Cardiac septum (tissue), 1 donor: ENCODE measurements at places on chromosomes 1 and 21. TPM values are rescaled to one million over a fixed set of nuclear protein-coding genes. Genes with fewer than 3 reads are reported as not detected.

GRCh38 chr1:151715726-151716404 is 738 bp downstream of the CELF3 start:
- DNase-seq: no peak

GRCh38 chr1:204584699-204585372 is 68.6 kb downstream of the MDM4 start:
- no peak for DNase-seq

GRCh38 chr21:35359076-35359475 is 310.0 kb upstream of the RUNX1 start:
- DNase-seq: no peak

DNA sequence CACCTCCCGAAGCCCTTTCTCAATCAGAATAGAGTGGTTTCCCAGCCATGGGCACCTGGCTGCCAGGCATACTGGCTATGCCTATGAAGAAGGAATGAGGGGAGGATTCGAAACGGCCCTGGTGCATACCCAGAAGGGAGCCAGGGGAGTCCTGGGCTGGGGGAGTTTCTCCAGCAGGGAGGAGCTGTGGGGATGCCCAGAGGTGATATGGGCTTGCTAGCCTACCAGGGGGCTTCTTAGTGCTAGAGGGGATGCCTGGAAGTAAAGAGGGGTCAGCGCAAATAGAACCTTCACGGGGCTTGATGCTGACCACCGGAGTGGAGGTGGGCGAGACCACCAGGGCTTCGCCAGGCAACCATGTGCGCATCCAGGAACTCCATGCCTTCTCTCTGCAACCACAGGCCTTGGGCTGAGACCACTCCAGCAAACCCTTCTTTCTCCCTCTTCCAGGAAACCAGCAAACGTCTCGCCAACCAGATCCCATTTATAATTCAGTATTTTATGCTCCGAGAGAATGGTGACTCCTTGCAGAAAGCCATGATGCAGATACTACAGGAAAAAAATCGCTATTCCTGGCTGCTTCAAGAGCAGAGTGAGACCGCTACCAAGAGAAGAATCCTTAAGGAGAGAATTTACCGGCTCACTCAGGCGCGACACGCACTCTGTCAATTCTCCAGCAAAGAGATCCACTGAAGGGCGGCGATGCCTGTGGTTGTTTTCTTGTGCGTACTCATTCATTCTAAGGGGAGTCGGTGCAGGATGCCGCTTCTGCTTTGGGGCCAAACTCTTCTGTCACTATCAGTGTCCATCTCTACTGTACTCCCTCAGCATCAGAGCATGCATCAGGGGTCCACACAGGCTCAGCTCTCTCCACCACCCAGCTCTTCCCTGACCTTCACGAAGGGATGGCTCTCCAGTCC is 18.2 kb upstream of the MX1 start:
- no peak for DNase-seq

DNA sequence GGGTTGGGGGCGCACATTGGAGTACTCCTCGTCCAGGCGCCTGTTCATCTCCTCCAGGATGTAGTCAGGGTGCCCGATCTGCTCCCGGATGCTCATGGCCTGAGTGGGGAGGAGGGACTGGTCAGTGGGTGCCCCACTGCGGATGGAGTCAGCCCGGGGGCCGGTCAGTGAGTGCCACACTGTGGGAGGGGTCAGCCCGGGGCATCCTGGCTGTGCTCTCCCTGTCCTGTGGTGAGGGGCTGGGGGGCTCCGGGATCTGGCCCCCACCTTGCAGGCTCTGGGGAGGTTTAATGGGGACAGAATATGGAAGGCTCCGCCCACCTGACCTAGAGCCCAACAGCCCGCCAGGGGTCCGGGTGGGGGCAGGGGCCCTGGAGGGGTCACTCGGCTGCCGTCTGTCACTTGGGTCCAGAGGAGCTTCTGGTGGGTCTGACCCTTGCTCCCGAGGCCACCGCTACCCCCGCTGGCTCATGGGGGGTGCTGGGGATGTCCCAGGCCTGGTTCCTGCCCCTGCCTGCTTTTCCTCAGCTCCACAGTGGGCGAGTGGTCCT is 8.8 kb downstream of the PRXL2B start:
- DNase-seq: peak; percentile 26

DNA sequence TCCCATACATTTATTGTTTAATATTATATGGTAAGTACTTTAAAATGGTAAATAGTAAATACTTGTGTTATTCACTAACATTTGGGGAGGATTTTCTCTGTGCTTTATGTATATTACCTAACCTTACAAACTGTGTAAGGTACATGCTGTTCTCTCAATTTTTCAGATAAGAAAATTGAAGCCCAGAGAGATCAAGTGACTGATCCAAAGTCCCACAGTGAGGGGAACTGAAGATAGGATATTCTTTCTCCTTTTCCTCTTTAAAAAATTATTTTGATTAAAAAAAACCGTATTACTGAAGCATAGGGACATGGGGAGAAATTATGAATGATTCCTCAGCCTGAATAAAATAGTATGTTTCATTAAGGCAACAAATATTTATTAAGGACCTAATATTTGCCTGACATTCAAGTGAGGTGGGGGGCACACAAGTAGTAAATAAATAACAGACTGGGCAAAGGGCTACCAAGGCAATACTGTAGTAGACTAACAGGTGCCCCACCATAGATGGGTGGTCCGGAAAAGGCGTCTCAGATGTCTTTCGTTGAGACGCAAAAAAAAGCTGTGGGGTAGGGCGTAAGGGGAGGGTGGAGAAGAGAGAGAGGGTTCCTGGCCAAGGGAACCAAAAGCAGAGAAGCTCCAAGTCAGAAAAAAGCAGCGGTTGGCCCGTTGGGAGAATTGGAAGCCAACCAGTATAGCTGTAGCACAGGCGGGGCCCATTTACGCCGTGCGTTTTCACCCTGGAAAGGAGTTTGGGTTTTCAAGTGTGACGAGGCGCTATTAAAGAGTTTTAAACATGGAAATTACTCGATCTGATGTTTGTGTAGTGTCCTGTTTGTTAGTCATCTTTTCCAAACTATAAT is 944 bp upstream of the AGO3 start:
- DNase-seq: peak; percentile 82

DNA sequence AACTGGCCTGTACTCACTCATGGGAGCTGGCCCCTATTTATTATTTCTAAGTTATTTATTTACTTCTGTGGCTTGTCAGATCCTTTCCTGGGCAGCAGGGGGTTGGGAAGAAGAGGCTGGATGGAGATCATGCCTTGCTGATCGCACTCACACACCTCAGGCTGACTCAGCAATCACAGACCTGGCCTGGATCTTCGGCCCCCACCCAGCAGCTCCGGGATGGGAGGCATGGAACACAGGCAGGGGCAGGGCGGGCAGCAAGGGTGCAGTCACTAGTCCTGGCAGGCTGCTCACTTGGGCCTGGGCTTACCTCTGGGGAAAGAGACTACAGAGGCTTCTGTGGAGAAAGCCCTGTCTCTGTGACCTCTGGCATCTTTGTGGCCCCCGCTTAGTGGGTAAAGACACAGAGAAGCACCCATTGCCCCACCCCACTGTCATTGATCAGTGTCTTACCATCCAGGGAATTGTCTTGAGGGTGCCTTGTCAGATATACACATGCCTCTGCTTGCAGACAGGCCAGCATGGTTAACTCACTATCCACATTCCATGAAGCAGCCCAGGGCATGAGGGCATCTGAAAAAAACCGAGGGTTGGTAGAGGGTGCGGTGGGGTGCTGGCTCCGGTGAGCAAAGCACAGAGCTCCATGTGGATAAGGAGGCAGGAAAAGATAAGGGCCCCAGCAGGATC is 3.7 kb downstream of the ARTN start:
- no peak for DNase-seq

DNA sequence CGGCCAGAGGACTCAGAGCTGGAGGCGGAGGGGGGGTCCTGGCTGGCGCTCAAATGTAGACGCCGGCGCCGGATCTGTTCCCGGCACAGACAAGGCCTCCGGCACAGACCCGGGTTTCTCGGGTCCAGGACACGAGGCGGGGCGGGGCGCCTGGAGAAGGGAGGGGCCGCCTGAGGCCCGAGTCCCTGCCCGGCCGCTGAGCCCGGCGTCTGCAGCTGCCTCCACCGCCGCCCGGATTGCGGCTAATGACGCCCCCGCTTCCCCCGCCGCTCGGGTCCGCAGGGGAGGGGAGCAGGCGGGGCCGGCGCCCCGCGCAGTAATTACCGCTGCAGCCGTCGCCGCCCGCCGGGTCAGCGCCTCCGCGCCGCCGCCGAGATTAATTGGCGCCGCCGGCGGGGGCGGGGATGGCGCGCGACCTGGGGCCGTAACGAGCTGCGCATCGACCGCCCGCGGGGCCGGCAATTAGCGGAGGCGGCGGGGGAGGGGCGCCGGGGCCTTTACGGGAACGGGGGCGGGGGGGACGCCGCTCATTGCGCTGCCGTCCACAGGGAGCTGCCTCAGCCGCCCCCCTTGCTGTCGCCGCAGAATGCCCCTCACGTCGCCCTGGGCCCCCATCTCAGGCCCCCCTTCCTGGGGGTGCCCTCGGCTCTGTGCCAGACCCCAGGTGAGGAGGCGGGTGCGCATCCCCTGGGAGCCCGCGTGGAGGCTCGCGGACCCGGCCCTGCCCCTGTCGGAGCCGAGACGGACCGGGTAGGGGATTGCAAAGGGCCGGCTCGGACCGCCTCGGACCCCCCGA is 17.3 kb downstream of the NOC2L start:
- peak; percentile 86 for DNase-seq

DNA sequence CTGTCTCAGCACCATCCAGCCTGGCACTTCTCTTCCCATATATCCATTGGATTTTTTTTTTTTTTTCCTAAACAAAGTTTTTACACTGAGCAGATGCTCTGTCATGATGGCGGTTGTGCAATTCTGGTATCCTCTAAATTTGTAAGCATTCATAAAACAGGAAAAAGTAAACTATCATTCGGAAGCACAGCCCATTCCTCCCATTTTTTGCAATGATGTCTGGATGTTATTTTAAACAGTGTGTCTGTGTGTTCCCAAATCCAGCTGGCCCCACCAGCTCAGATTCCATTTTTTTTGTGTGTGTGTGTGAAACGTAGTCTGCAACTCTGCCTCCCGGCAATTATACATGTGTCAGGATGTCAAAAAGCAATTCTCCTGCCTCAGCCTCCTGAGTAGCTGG is 33.5 kb downstream of the PDPN start:
- DNase-seq: no peak

GRCh38 chr21:25406887-25407579 is 200.2 kb downstream of the MRPL39 start:
- no peak for DNase-seq

GRCh38 chr1:203126151-203126865 is 1.2 kb upstream of the ADORA1 start:
- DNase-seq: peak; percentile 57

DNA sequence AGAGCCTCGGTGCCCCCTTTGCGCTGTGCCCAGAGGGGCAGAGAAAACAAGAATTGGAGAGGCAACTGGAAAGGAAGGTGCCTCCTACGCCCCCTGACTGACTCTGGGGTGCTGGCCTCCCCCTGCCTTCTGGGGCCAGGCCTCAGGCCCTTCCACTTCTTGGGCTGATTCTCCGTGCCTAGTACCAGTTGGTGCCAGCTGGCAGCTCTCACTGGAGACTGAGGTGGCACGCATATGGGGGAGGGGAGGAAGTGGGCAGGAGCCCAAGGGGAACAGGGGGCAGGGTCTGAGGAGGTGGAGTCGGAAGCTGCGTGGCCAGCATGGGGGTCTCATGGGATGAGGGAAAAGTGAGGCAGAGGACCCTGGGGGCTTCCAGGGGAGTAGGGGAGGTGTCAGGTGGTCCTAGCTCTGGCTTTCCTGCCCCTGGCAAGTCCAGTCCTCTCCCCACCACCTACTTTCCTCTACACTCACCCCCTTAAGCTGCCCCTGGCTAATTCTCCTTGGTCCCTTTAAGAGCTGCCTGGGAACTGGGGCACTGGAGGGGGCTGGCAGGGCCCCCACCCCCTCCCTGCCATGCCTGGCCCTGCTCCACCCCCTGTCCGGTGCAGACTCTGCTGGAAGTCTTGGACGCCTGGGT is 6.5 kb upstream of the SEMA4A start:
- DNase-seq: no peak

DNA sequence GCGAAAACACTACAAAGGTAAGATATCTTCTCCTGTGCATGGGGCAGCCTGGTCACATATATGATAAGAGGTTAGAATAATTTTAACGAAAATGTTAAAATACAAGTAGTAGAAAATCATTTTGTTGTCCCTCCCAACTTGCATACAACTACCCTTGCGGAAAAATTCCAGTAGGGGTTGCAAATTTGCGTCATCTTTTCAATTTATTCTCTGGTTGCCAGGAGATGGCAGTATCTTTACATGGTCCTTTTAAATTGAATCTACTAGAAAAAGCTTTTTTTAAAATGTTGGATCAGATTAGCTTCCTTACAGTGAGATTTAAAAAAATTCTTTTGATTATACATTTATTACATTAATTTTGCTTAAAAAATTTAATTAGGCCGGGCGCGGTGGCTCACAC is 10.9 kb downstream of the S100PBP start:
- no peak for DNase-seq

- DNase-seq: no peak
Measured at GRCh38 chr1:56236688-56237087, 342.7 kb downstream of the PLPP3 start.

- DNase-seq: no peak
Measured at GRCh38 chr1:172141341-172141881, 279.1 kb upstream of the C1orf105 start.

DNA sequence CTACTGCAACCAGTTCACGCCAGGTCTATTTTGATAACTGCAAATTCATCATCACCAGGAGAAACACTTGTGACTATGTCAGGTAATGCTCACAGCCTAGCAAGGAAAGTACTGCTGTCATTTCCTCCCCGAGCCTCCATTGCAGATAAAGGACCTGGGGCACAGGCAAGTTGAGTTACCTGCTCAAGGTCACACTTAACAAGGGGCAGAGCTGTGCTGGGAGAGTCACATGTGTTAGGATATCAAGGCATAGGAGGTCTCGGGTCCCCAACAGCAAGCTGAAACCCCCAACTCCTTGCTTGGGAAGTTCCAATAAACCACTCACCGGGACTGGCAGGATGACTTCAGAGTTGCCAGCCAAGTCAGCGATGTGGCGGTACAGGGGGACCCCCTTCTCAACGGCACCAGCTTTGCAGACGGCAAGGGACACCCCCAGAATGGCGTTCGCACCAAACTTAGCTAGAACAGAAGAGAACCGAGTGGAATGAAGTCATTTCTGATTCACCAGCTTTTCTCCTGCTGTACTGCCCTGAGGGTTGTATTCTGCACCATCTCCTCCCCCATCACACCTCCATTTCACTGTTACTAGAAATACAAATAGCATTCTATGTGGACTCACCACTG is 11.6 kb downstream of the ENO1 start:
- DNase-seq: no peak

DNA sequence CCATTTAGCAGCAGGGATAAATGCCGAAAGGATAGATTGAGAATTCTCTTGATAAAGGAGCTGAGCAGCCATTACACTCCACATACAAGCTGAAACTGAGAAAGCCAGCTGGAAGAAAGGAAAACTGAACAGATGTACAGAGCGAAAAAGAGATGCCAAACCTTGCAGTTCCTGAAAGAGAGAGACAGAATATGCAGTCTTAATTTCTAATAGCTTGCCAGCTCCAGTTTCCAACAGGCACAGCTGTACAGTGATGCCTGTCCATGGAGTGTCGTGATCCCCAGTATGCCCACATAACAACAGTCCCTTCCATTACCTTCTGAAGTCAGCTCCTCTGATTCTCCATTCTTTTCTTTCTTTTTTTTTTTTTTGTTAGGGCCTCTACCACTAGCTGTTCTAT is 22.7 kb downstream of the ABL2 start:
- no peak for DNase-seq

Gene ADAMTS4
- total RNA-seq: 24.0 TPM

Gene FAM229A
- 3.2 TPM for total RNA-seq

Gene DNAJC6
- 6.5 TPM for total RNA-seq

Gene RHOC
- total RNA-seq: 270 TPM

Gene LCE1A
- total RNA-seq: not detected

Gene CAMK1G
- not detected for total RNA-seq

Gene P3R3URF
- not detected for total RNA-seq

Gene PCSK9
- not detected for total RNA-seq

Gene SFPQ
- total RNA-seq: 115 TPM
